COLO829 (cell line): ENCODE measurements at places on chromosomes 1 and 21.

DNA sequence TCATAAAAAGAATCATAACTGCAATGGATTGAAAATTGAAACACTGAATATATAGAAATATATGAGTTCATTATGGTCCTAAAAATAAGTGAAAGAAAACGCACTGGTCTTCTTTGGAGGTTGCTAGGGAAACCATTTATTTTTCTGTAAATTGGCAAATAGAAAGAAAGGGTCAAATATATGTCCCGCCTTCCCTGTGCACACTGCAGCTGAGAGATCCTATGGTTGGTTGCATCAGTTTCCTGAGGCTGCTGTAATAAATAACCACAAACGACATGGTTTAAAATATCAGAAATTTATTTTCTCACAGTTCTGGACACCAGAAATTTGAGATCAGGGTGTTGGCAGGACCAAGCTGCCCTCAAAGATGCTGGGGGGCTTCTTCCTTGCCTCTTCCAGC lies 35.0 kb downstream of the CA6 start:
- DNase-seq: no peak

GRCh38 chr1:207024202-207025145 lies 8.1 kb downstream of the C1orf116 start:
- no peak for DNase-seq

- peak; percentile 66 for DNase-seq
Measured at GRCh38 chr1:84698151-84699110, 8.2 kb upstream of the SSX2IP start.

- no peak for DNase-seq
Measured at GRCh38 chr21:29581393-29581792, 282.7 kb downstream of the BACH1 start.

GRCh38 chr1:176445402-176445801 lies 17.6 kb upstream of the PAPPA2 start:
- DNase-seq: no peak

GRCh38 chr1:153577138-153577537 lies 11.5 kb upstream of the S100A2 start:
- DNase-seq: no peak

DNA sequence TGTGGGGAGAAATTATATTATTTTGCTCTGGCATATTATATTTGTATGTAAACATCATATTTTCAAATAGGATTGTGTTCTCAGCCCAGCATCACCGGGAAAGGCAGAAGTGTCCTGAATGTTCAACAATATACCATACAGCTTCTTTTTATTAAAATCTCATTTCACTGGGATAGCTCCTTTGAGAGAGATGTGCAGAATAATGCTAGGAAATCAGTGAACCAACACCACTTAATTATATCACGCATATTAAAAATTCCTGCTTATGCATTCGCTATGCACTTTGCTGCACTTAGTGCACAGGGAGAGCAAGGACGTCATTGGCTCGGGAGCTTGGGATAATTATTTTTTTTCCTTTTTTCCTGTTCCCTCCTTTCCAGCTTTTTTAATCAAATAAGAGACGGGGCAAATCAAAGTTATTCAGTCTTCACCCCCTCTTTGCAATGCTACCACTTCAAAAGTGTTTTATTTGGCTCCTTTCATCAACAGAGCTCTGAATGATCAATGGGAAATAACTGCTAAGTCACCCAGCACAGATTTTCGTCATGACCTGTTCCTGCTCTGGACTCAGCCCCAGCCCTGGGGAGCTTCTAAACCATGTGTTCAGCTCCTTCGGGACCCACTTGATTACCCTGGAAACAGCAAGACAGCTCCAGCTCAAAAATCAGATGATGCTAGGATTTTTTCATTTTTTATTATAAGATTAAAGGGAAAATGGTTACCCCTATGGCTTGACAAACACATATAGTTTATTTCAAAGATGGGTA lies 165.5 kb upstream of the DUSP10 start:
- no peak for DNase-seq

- no peak for DNase-seq
Measured at GRCh38 chr1:248910761-248911160, 4.7 kb downstream of the PGBD2 start.

DNA sequence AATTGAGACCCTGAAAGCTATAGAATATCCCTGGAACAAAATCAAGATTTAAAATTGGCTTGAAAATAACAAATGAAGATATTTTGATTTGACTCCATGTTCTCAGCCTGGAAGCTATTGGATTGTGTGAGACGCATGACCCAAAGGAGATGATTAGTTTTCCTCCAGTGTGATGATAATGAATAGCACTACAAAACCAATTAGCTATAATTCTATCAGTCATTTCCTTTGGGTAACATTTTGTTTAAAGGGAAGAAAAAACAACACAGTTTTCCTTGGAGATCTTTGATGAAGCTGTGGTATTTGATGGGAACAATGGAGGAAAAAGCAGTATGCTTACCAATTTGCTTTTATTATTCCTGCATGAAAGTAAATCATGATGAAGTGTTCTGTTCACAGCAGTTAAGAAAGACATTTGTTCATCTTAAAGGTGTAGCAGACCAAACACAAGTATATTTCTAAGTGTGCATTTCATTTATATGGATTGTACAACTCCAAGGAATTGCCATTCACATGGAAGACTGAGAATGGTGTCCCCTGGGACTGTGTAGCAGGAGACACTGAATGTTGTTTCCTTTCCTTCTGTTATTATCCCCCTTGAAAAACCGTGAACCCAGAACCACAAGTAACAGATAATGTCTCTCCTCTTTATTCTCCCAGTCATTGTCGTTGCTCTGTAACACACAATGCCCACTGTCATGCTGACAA lies 111.4 kb downstream of the CACHD1 start:
- no peak for DNase-seq

DNA sequence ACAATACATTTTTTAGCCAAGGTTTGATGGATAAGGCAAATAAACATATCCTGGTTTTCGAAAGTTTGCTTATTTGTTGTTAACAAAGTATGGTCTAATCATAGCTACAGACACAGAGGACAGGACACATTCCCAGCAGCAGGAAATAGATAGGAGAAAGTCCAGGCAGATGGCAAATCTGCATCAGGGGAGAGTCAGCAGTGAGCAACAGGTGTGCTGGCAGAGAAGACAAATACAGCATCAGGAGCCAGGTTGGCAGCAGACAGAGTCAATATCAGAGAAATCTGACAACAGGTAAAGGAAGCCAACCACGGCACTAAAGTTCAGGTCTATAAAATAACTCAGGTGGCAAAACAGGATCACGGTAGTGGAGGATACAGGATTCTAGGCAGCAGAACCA lies 210.7 kb upstream of the PTBP2 start:
- DNase-seq: no peak

DNA sequence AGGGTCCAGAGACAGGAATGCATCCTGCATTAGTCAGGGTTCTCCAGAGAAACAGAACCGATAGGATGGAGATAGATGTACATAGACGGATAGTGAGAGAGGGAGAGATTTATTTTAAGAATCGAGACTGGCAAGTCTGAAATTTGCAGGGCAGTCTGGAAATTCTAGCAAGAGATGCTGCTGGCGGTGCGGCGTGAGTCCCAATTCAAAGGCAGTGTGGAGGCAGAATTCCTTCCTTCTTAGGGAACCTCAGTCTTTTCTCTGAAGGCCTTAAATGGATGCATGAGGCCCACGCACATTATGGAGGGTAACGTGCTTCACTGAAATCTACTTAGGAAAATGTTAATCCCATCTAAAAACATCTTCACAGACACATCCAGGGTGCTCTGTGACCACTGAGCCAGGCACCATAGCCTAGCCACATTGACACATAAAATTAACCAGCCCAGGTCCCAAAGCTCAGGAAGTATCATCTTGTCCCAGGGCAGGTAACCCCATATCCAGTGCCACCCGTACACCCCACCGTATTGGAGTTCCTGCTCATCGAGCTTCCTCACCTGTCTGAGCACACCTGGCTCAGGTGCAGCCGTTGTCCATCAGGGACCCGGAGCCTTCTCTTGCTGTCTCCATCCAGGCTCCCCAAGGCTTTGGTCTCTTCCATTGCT lies 9.7 kb upstream of the PKNOX1 start:
- DNase-seq: no peak

DNA sequence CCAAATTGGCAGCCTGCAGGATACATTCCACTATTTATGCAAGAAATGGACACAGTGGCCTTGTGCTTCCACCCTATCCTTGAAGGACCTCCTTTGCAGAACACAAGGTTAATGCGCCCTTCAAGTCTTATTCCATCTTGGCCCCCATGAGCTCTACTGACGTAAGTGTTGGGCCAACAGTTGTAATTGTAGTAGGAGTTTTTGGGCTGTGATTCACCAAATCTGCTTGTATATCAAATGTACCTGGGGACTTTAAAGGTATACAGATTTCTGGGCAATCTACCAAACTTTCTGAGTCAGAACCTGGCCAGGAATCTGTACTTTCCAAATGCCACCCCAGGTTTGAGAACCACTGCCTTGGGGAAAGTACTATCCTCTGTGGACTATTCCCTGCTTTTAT lies 100.9 kb upstream of the MARK1 start:
- no peak for DNase-seq

DNA sequence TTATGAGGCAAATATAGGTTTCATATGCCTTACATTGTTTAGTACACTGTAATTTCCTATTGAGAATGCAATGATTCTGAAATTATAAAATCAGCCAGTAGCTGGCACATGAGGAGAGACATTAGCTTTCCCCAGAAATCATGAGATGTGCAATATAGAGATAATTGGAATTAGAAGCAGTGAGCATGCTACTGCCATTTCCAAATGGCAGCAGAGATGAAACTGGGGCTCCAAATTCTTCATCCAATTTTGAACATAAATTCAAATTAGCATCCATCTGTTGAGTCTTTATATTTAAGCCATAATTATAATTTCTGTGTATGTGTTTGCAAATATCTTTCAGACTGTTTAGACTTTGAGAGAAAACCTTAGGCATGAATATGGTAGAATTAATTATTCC lies 28.8 kb downstream of the PTGER3 start:
- no peak for DNase-seq

DNA sequence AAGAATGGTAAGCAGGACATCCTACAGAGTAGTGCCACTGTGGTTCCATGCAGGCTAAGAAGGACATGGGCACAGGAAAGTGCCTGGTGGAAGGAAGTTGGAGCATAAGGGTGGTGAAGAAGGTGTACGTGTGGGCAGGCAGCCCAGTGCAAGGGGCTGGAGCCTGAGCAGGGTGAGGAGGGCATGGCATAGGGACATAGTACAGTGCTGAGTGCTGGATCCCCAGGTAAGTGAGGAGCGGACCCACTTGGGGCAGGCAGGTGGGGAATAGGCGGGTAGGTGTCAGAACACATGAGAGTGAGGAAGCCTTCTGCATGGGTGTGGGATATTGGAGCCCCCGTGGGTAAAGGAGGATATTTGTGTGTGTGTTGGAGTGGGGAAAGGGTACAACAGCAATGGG lies 15.7 kb upstream of the LRRC53 start:
- no peak for DNase-seq
